ENCODE measurements at places on chromosomes 6 and 20.

DNA sequence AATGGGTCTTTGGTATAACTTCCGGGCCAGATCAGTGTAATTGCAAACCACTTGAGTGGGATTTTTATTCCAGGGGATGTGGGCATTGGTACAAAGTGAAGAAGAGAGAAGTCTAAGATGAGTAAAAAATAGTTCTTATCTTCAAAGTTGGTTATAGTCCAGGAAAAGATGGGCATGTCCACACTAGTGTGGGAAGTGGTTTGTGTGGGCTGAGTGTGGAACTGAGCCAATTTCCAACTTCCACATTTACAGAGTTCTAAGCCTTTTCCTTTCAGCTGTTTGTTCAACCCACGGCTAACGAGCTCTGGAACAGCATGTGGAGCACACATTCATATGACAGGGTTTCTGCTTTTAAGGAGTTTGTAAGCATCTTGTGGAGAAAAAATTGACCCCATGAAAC lies 72.3 kb upstream of the IFNGR1 start:
- DNase-seq = no peak

DNA sequence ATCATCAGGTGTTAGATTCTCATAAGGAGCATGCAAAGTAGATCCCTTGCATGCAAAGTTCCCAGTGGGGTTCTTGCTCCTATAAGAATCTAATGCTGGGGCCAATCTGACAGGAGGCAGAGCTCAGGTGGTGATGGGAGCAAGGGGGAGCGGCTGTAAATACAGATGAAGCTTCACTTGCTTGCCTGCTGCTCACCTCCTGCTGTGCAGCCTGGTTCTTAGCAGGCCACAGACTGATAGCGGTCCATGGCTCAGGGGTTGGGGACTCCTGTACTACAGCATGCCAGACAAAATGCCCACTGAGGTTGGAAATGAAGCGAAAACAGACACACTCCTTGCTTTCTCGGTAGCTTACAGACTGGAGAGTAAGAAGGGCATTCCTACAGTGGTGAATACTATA lies 386.8 kb downstream of the PLCB1 start:
- no peak for DNase-seq

DNA sequence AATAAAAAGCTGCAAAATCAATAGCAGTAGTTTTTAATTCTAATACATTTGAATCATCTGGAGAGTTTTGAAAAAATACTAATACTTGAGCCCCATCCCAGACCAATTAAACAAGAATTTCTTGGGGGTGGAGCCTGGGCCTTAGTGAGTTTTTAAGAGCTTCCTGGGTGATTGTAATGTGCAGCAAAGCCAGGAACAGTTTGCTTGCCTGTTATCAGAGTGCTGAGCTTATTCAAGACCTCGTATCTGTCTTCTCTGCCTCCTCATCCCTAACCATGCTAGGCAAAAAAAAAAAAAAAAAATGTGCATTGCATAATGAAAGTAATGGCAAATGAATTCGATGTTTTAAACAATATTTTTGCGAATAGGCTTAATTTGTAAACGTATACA lies 36.4 kb upstream of the MYB start:
- DNase-seq = no peak

GRCh38 chr6:85390775-85391174 lies 59.1 kb upstream of the NT5E start:
- DNase-seq = no peak

GRCh38 chr6:152277826-152278329 lies 359.3 kb downstream of the SYNE1 start:
- no peak for DNase-seq

GRCh38 chr6:90186637-90187371 lies 109.8 kb downstream of the BACH2 start:
- DNase-seq = no peak

- DNase-seq = no peak
Measured at GRCh38 chr6:8085053-8085511, 17.3 kb downstream of the EEF1E1 start.
